Anterior cingulate cortex (tissue), 58 donors: ENCODE measurements at places on chromosomes 2 and 18.

DNA sequence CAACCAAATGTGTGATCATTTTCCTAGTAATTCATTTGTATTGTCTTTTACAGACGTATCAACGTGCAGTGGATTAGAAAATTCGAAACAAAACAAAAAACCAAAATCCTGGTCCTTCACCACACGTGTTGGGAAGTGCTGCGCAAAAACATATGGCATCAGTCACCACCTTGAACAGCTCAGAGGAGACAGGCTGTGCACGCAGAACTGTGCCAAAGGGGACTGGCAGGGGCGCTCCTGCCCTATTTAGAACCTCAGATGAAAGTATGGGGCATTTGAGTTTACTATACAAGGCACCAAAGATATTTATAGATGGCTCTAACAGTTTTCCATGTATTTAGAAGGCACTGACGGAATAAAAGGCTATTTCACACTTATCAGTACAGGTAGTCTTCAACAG lies 42.3 kb downstream of the NOL10 start:
- no peak for DNase-seq

DNA sequence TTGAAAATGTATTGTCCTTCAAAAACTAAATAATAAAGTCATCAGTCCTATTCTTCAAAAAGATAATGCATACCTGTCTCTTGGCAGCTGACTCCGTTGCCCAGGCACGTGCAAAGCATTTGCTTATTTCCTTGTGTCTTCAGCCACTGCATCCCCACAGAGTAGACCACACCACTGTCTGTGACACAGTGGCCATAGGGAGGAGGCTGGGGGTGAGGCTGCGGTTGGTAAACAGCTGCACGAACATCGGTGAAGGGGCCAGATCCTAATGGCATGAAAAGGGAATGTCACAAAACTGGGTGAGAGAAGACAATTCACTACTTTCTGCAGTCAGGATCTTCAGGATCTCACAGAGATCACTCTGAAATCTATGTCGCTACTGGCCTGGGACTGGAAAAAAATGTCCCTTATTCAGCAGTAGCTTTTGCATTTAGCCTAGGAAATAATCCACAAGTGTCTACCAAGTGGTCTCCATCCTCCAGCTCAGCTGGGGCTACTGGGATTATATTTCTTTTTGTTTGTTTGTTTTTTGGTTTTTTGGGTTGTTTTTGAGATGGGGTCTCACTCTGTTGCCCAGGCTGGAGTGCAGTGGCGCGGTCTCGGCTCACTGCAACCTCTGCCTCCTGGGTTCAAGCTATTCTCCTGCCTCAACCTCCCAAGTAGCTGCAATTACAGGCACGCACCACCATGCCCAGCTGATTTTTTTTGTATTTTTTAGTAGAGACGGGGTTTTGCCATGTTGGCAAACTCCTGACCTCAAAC lies 10.7 kb downstream of the FN1 start:
- DNase-seq = no peak

DNA sequence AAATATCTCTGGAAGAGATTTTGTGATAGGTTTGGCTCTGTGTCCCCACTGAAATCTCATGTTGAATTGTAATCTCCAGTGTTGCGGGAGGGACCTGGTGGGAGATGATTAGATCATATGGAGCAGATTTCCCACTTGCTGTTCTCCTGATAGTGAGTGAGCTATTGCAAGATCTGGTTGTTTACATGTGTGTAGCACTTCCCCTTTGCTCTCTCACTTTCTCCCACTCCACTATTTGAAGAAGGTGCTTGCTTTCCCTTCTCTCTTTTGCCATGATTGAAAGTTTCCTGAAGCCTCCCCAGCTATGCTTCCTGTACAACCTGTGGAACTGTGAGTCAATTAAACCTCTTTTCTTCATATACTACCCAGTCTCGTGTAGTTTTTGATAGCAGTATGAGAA lies 97.0 kb upstream of the FN1 start:
- no peak for DNase-seq

DNA sequence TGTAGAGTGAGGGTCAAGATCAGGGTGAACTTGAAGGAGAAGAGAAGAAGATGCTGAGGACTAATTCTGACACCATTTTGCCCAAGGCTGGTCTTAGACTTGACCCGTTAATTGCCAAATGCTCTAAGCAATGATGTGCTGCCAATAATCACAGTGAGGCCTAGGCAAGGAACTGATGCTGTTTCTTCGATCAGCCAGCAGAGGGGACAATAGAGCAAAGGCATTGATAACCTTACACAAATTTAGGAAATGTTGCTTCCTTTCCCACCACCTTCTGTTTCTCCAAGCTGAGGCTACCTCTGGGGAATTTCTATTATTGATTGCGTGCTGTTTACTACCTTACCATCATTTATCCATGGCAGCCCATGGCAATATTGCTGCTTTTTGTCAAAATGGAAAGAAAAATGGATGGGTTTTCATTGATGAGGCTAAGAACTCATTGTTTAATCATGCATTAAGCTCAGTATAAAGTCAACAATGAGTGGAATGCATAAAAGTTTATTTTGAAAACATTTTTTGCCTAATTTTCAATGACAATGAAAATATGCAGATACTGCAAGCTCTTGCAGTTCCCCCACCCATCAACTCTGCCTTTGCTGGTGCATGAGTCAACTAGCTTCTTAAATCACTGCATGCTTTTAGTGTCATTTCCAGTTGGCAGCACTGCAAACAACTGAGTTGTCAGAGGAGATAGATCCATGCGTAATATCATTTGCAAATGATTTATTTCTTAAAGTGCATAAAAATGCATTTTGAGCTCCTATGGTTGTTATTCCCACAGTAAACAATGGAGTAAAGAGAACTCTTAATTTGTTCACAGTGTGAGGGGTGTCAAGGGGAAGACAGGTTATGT lies 116.4 kb upstream of the NYAP2 start:
- no peak for DNase-seq

GRCh38 chr18:48405978-48406377 lies 3.2 kb downstream of the ZBTB7C start:
- DNase-seq = no peak

GRCh38 chr18:7532942-7533341 lies 34.2 kb upstream of the PTPRM start:
- DNase-seq = no peak

GRCh38 chr2:31998731-31999383 lies 12.0 kb downstream of the MEMO1 start:
- no peak for DNase-seq

DNA sequence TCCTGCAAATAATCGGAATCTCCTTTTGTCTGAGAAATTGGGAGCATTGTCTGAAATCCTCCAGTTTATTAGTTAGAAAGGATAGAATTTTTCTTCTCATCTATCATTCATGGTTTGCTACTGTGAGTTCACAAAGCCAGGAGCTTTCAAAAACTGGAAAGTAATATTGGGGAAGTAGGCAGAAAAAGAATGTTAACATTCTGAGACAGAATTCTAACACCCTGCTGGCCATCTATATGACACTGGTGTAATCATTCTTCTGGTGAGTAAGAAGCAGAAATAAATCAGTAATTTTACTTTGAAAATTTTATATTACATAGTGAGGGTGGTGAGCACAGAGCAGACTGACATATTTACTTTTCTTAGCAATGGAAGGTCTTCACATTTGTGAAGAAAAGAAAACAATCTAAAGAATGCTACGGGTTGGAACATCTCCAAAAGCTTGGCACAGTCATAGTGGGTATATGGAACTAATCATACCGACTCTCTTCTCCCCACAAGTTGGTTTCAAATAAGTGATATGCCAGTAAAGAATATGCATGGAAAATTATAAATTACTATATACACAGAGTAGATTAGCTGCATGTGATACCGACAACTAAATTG lies 344.9 kb downstream of the LPIN1 start:
- DNase-seq = no peak

GRCh38 chr2:128622955-128623620 lies 304.4 kb upstream of the HS6ST1 start:
- no peak for DNase-seq

- DNase-seq = no peak
Measured at GRCh38 chr2:185179743-185180142, 558.9 kb upstream of the FSIP2 start.

- DNase-seq = no peak
Measured at GRCh38 chr2:99000708-99001107, 64.7 kb upstream of the CRACDL start.

- DNase-seq = no peak
Measured at GRCh38 chr2:190887089-190887488, 6.5 kb downstream of the GLS start.

GRCh38 chr18:77365667-77366066 lies 116.0 kb downstream of the GALR1 start:
- no peak for DNase-seq

DNA sequence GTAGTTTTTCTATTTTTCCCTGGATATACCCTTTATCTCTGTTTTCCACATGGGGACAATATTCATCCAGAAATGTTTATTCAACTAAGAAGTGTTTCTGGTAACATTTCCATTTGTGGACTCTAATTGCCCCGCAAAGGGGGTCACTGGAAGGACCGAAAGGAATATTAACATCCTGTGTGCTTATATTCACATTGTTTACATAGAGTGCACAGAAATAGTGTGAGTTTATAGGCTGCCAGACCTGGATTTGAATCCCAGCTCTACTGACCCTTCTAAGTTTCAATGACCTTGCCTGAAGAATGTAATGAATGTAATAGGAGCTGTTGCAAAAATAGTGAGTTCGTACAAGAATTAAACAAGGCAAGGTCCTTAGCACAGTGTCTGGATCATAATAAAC lies 152.9 kb upstream of the NCKAP5 start:
- DNase-seq = no peak

GRCh38 chr2:162197069-162197825 lies 45.2 kb upstream of the GCG start:
- DNase-seq = no peak

DNA sequence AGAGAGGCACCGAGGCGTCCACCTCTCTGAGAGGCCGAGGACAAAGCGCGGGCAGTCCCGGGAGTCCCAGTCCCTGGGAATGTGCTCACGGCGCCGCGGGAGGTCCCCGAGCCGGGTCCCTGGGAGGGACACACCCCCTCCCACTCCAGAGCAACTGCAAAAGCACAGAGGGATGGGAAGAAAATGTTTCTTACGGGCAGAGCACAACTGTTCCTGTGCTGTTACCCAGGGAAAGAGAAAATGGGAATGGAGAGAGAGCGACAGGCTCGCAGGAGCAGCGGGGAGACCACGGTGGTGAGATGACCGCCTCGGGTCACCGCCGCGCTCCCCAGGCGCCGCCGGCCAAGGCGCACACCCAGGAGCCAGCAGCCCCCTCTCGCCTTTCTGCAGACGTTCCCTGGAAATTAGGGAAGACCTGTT lies 1.2 kb upstream of the BCL11A start:
- no peak for DNase-seq

DNA sequence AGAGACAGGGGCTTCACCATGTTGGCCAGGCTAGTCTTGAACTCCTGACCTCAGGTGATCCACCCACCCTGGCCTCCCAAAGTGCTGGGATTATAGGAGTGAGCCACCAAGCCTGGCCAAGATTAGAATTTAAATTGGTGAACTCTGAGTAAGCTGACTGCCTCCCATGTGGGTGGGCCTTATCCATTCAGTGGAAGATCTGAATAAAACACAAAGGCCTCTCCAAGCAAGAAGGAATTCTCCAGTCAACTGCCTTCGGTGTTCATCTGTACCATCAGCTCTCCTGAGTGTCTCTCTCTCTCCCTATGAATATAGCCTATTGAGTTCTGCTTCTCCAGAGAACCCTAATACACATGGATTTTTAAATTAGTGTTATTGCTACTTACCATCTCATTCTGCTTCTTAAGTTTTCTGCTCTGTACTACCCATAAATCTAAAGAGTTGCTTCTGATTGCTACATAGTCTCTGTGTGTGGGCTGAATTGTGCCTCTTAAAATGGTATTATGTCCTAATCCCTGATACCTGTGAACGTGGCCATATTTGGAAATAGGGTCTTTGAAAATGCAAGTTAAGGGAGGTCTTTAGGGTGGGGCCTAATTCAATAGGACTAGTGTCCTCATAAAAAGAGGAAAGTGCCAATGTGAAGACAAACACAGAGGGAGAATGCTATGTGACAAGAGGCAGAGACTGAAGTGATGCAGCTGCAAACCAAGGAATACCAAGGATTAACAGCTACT lies 36.3 kb downstream of the FBXO11 start:
- DNase-seq = no peak

- no peak for DNase-seq
Measured at GRCh38 chr2:159179696-159180095, 106.8 kb downstream of the WDSUB1 start.

- no peak for DNase-seq
Measured at GRCh38 chr2:67842375-67842959, 220.3 kb downstream of the C1D start.

- no peak for DNase-seq
Measured at GRCh38 chr2:232957657-232958090, 55.4 kb downstream of the NGEF start.

DNA sequence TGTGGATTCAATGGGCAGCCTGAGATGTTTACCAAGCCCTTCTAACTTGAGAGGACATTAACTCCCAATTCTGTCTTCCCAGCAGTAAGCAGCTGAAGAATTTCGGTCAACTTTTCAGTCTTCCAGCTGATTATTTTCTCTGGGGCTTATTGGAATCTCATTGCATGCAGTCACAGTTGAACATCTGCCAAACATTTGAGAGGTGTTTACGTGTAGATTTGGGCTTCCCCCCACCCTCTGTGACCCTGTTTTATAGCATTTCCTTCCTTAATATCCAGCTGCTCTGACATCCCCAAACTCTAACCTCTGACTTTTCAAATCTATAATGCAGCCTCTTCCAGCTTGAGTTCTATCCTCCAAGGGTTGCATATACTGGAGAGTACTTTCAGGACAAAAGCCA lies 16.5 kb upstream of the VIT start:
- no peak for DNase-seq

DNA sequence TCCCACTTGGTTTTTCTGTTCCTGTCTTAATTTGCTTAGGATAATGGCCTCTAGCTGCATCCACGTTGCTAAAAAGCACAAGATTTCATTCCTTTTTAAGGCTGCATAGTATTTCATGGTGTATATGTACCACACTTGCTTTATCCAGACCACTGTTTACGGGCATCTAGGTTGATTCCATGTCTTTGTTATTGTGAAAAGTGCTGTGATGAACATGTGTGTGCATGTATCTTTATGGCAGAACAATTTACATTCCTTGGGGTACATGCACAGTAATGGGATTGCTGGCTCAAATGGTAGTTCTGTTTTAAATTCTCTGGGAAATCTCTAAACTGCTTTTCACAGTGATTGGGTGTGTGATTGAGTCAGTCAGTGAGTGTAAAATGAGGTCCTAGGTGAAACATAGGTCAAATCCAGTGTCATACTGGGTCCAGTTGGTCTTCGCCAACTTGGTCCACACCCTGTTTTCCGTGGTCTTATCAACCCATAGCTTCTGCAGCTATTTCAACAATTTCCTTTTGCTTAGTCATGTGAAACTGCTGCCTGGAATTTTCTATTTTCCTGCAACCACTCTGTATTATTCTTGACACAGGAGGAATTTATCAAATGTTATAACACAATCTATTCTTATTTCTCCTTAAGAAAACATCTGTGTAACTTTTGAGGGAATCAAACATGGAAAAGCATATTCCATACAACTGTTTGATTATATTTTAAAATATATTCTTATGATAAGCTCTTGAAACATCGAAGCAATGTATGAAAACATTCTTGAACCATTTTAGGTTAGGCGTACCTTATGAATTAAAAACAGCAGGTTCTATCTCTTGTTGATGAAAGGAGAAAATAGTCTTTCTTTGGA lies 82.9 kb downstream of the ADCYAP1 start:
- no peak for DNase-seq

- no peak for DNase-seq
Measured at GRCh38 chr2:2757764-2758163, 426.7 kb upstream of the MYT1L start.

GRCh38 chr2:216375286-216375685 lies 3.0 kb upstream of the MARCHF4 start:
- no peak for DNase-seq
